NCI-H2029 (cell line): ENCODE measurements at places on chromosomes 12 and 14.
A peak's percentile ranks its signal among the peaks of the same experiment; 100 is the strongest.

GRCh38 chr12:70724444-70724843 is 87.2 kb upstream of the PTPRB start:
- DNase-seq = no peak

DNA sequence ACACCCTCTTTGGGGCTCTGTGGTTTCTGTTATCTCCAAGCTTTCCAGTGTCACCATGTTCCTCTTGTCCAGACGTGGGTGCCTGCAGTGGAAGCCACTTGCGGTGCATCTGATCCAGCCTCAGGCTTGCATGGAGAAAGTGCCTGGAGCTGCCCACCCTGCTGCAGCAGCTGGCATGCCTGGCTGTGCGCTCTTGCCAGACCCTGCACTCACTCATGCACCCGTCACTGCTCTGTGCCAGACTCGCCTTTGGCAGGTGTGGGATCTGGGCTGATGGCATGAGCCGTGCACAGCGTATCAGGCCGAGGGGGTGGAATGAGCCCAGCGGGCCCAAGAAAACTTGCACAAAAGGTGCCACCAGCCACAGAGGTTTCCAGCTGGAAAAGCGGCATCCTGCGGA is 105.1 kb downstream of the MNAT1 start:
- DNase-seq = no peak

- DNase-seq = no peak
Measured at GRCh38 chr12:19507823-19508222, 68.5 kb downstream of the AEBP2 start.

DNA sequence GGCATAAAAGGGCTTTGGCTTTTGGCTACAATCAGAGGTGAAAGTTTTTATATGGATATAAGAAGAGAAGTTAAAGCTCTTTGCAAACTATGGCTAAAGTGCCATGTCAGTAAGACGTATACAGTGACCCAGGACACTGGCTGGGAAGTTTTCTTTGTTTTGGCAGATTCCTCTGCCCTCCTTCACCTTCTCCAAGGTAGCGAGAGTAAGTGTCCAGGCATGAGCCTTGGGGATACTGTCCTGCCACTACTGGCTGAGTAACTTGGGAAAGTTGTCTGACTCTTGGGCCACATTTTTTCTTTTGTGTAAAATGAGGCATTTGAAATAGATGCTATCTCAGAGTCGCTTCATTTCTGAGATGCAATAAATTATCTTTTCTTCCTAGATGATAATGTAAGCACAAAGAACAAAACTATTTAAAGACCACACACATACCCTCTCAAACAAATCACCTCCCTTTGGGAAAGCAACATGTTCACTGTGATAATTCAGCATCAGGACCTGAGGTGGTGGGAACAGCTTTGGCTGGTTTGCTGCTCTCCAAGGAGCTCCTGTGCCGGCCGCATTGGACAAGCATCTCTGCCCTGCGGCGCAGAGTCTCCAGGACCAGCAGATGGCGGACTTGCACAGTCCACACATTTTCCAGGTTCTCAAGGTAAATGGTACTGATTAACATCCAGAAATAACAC is 106.3 kb downstream of the PTCSC3 start:
- peak; percentile 99 for DNase-seq

GRCh38 chr12:120971299-120972180 is 6.8 kb upstream of the HNF1A start:
- no peak for DNase-seq

DNA sequence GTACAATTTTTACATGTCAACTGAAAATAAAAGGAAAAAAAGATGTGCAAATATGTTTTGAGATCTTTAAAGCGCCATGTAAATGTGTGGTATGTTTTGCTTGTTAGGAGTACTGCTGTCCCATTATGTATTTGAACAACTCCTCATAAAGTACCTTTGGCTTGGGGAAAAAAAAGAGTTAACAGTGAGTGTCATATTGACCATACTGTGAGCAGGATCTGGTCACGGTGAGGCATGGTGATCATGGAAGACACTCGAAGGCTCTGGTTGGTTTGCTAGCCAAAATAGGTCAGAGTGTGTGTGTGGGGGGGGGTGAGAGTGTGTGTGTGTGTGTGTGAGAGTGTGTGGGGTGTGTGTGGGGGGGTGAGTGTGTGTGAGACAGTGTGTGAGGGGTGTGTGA is 10.1 kb upstream of the FBXL14 start:
- DNase-seq = no peak

DNA sequence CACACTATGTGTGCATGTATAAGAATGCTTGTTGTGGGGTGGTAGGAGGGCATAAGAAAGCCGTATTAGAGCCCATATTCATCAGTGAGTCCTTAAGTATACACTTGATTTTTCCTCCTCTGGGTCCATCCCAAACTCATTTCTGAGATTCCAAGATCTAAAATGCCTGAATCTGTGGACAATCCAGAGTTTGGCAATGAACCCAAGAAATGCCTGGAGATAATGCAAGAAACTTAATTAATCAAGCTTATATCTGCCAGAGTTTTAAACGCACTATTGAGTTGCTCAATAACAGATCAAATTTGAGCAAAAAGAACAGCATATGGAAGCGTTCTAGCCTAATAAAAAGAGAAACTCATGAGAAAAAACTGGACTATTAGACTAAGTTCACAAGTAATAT is 143.4 kb upstream of the NAV3 start:
- DNase-seq = no peak

DNA sequence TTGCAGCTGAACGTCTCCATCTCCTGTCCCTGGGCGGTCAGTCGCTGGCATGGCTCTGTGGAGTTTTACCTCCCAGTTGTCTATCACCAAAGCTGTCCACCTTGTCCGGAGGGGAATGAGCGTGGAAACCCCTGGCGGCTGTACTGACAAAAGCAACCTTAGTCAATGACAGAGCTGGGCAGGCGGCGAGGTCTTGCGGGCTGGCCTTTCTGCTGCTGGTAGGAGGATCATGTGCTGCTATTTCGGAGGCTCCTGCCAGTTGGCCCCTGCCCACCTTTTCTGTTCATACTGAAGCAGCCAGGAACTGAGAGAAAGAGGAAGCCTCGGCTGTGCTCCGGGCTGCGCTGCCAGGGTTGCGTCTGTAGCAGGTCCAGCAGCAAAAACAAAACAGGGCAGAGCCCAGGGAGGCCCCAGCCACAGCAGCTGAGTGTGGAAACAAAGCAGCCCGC is 57.7 kb downstream of the HMGA2 start:
- DNase-seq = no peak

GRCh38 chr14:66228267-66228970 is 257.8 kb upstream of the CCDC196 start:
- DNase-seq = no peak

DNA sequence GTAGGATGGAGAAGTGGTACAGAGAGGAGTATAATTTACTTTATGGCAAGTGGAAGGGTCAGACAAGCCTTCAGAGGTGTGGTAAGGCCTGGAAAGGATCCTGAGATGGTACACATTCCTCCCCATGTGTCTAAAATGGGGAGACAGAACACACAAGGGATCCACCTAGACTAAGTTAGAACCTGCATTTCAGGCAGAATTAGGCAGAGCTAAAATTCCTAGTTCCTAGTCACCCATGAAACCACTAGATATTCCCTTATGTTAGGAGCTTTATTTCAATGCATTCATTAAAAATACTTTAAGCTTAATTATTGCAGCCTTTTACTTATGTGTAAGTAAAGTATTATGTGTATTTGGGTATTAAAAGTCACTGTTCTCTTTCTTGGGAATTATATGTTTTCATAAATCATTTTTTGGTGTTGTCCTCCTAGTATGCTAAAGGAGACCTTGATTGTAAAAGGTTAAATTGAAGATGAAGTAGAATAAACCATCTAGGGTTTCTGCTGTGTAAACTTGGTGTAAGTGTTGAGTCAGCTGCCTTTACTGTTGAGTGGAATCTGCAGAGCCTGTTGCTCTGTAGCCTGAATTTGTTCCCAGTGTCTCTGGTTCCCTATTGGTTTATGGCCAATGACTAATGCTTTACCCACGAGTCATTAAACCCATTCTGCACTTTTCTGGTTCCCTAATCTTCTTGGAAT is 423.2 kb downstream of the ATP23 start:
- no peak for DNase-seq

GRCh38 chr14:93160353-93160801 is 24.3 kb downstream of the MOAP1 start:
- no peak for DNase-seq

GRCh38 chr14:75025082-75025481 is 22.4 kb downstream of the EIF2B2 start:
- no peak for DNase-seq

- no peak for DNase-seq
Measured at GRCh38 chr12:91529829-91530228, 347.2 kb upstream of the DCN start.

- DNase-seq = no peak
Measured at GRCh38 chr14:81511111-81511904, 22.3 kb downstream of the SEL1L start.

- DNase-seq = no peak
Measured at GRCh38 chr12:160858-161257, 53.1 kb downstream of the SLC6A12 start.

- DNase-seq = no peak
Measured at GRCh38 chr12:20097626-20098025, 270.7 kb upstream of the PDE3A start.

- no peak for DNase-seq
Measured at GRCh38 chr14:54025661-54026060, 69.0 kb upstream of the BMP4 start.

GRCh38 chr14:96574633-96575632 is 72.8 kb downstream of the PAPOLA start:
- peak; percentile 82 for DNase-seq

GRCh38 chr12:89947437-89948270 is 239.0 kb upstream of the ATP2B1 start:
- no peak for DNase-seq

- no peak for DNase-seq
Measured at GRCh38 chr12:8031872-8032241, 659 bp upstream of the FOXJ2 start.

- no peak for DNase-seq
Measured at GRCh38 chr14:25009891-25010290, 40.1 kb downstream of the STXBP6 start.

DNA sequence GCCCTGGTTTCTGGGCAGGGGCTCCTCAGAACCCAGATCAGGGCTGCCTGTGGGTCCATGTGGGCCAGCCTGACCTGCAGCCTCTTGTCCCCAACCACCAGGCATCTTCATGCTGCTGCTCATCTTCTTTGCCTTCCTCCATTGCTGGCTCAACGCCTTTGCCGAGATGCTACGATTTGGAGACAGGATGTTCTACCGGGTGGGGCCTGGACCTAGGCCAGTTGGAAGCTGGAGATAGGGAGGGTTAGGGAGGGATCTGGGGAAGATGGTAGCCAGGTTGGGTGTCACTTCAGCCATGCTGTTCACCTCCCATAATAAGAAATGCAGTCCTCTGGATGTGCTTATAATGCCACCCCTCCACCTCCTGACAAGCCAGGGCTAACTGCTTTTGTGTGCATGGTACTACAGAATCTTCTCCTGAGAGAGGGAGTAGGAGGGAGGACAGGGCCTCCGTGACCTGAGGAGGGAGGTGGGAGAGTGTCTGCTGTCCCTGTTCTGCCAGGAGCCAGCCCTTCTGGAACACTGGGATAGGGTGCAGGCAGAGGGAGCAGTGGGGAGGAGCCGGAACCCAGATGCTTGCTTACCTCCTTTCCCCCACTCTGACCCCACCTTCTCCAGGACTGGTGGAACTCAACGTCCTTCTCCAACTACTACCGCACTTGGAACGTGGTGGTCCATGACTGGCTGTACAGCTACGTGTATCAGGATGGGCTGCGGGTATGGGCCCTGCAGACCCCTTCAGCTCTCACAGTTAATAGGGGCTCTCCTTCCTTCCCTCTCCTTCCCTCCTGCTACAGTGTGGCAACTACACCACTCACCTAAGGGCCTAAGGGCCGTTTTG is 17.6 kb downstream of the SOAT2 start:
- DNase-seq = no peak

- no peak for DNase-seq
Measured at GRCh38 chr12:3697311-3697870, 55.5 kb downstream of the CRACR2A start.

DNA sequence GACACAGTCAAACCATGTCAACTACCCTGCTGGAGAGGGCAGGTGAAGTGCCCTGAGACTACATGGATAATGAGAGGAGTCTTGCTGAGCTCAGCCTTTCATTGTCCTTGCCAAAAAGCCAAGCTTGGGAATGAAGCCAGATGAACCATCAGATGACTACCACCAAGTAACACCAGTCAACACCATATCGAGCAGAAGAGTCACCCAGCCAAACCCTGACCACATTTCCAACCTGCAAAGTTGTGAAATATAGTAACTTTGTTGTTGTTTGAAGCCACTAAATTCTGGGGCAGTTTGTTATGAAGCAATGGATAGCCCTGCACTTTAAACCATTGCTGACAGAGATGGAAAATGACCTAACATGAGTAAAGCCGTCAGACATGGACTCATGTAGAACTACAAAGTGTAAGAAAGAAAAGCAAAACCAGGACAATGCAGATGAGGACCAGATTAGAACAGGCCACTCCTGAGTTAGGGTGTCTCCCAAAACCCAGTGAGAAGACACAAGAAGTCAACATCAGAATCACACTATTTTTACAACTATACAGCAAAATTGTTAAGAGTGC is 12.5 kb upstream of the CRADD start:
- DNase-seq = peak; percentile 3

- DNase-seq = no peak
Measured at GRCh38 chr12:1920971-1921370, 2.5 kb upstream of the CACNA2D4 start.

GRCh38 chr14:54123841-54124240 is 167.2 kb upstream of the BMP4 start:
- DNase-seq = no peak

DNA sequence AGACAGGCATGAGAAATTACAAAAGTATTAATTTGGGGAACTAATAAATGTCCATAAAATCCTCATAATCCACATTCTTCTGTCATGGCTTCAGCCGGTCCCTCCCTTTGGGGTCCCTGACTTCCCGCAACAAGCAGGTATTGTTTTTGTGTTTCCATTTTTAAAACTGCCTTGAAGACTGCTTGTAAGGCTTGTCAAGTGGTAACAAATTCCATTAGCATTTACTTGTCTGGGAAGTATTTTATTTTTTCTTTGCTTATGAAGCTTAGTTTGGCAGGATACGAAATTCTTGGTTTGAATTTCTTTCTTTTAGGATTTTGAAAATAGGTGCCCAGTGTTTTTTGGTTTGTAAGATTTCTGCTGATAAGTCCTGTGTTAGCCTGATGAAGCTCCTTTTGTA is 65.3 kb upstream of the LRFN5 start:
- no peak for DNase-seq

- no peak for DNase-seq
Measured at GRCh38 chr12:114409852-114410600, 4.1 kb upstream of the TBX5 start.

DNA sequence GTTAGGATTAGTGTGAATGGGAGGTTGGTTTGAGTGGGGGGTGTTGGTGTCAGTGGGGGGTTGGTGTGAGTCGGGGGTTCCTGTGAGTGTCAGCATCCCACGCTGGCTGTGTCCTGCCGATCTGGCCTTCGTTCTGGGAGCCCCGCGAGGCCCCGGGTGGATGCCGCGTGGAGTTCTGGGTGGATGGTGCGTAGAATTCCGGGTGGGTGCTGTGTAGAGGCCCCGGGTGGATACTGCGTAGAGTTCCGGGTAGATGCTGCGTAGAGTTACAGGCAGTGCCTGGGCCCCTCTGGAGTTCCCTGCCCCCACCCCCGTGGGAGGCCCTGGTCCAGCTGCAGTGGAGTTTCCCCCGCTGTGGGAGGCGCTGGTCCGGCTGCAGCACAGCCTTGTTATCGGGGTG is 8.7 kb downstream of the NOC4L start:
- no peak for DNase-seq
